ENCODE measurements at places on chromosomes 16 and 17. TPM values are rescaled to one million over a fixed set of nuclear protein-coding genes. Genes with fewer than 3 reads are reported as not detected.

Gene KRTAP4-4
- not detected for total RNA-seq

Gene CARD14
- not detected for total RNA-seq

Gene ZMYND15
- total RNA-seq: not detected

Gene SSH2
- 9.2 TPM for total RNA-seq

Gene AATK
- total RNA-seq: not detected

Gene XYLT1
- total RNA-seq: 4.0 TPM
